ENCODE measurements at places on chromosomes 3 and 15.

GRCh38 chr3:39133822-39134221 lies 19.6 kb downstream of the CSRNP1 start:
- DNase-seq = no peak

- no peak for DNase-seq
Measured at GRCh38 chr3:73656241-73656890, 31.6 kb upstream of the PDZRN3 start.

DNA sequence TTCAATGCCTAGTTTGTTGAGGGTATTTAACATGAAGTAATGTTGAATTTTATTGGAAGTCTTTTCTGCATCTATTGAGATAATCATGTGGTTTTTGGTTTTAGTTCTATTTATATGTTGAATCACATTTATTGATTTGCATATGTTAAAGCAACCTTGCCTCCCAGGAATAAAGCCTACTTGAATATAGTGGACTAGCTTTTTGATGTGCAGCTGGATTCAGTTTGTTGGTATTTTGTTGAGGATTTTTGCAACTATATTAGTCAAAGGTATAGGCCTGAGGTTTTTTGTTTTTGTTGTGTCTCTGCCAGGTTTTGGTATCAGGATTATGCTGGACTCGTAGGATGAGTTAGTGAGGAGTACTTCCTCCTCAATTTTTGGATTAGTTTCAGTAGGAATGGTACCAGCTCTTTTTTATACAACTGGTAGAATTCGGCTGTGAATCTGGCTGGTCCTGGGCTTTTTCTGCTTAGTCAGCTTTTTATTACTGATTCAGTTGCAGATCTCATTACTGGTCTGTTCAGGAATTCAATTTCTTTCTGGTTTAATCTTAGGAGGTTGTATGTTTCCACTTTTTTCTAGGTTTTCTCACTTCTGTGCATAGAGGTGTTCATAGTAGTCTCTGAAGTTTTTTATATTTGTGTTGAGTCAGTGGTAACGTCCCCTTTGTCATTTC lies 209.8 kb upstream of the RBMS3 start:
- DNase-seq = no peak

GRCh38 chr3:195895861-195896360 lies 12.4 kb downstream of the TNK2 start:
- DNase-seq = peak; percentile 72

GRCh38 chr3:30682434-30683155 lies 76.2 kb downstream of the TGFBR2 start:
- DNase-seq = no peak

All from hypothalamus (tissue), 51 donors.